Stimulated activated CD4-positive, alpha-beta T cell treated with anti-CD3 and anti-CD28 coated beads, Interleukin-12 subunit alpha, Interleukin-12 subunit beta, amount 100 ng/mL, for 4 hours (primary cell): ENCODE measurements at places on chromosomes 6 and 20.

GRCh38 chr20:24964506-24964840 is 15.4 kb downstream of the CST7 start:
- DNase-seq: no peak

DNA sequence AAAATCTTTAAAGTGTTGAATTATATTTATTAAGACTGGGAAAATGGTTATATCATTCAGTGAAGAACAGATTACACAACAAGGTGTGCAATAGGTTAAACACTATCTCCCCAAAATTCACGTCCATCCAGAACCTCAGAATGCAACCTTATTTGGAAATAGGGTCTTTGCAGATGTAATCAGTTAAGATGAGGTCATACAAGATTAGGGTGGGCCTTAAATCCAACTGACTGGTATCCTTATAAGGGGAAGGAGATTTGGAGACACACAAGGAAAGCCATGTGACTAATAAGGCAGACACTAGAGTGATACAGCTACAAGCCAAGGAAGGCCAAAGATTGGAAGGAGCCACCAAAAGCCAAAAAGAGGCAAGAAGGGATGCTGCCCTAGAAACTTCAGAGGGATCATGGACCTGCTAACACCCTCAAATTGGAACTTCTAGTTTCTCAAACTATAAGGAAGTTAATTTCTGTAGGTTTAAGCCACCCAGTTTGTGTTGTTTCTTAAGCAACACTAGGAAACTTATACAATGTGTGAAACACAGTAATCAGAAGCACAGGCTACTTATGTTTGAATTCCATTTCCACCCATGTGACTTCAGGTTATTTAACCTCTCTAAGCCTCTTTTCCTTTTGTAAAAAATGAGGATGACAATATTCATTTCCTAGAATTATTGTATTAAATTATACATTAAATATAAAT is 16.9 kb downstream of the ILRUN start:
- DNase-seq: no peak

GRCh38 chr6:13397359-13398068 is 69.2 kb upstream of the TBC1D7 start:
- no peak for DNase-seq

DNA sequence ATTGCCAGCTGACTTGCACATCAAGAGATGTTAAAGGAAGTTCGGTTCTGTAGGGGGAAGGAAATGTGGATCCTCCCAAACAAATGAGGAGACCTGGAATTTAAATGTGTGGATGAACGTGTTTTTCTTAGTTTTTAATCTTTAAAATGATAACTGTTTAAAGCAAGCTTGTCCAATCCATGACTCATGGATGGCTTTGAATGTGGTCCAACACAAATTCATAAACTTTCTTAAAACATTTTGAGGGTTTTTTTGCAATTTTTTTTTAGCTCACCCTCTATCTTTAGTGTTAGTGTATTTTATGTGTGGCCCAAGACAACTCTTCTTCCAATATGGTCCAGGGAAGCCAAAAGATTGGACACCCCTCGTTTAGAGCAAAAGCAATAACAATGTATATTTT is 12.6 kb downstream of the TUBB2B start:
- DNase-seq: no peak

- no peak for DNase-seq
Measured at GRCh38 chr20:19816386-19816785, 58.3 kb downstream of the RIN2 start.
